ENCODE measurements at places on chromosomes 4 and X.

- DNase-seq: no peak
Observed at GRCh38 chr4:156800463-156800862, 171.1 kb downstream of the PDGFC start.

- no peak for DNase-seq
Observed at GRCh38 chr4:89727238-89727637, 109.7 kb downstream of the SNCA start.

DNA sequence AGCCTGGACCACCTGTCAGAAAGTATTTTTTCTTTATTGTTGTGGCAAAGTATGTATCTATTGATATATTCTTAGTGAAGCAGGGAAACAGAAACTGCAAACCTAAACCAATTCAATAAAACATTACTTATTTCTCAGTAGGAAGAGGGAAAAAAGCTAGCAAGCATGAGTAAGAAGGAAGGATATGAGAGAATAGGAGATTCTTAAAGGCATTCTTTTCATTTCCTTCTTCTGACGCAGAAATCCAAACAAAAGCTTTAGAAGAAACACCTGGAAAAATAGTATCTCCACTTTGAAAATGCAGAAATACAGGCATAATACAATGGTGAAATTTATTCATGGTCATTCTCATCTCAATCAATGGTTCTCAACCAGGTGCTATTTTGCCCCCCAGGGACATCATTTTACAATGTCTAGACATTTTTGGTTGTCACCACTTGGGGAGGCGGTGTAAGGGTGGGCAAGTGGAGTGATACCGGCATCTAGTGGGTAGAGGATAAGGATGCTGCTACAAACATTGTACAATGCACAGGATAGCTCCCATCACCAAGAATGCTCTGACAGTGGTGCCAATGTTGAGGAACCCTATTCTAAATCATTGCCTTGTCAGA, 21.7 kb upstream of the ATXN3L start:
- DNase-seq: no peak

DNA sequence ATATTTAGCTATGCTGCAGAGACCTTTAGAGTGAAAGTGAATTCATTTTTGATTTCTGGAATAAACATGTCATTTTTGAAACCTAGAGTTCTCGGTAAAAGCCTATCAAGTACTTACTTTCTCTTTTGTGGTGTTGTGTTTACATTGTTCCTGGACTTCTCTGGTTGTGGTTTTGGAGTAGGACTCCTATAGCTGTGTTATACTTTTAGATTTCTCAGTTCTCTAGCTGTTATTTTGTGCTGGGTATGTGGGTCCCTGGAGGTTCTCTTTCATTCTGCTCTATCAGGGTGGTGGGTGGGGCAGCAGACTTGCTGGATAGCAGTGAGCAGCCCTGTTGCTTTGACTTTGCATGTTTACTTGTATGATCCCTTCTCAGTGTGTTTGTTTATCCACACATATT, 25.6 kb upstream of the MSMO1 start:
- DNase-seq: no peak

GRCh38 chr4:130559268-130559667, 1463.3 kb downstream of the C4orf33 start:
- DNase-seq: no peak

DNA sequence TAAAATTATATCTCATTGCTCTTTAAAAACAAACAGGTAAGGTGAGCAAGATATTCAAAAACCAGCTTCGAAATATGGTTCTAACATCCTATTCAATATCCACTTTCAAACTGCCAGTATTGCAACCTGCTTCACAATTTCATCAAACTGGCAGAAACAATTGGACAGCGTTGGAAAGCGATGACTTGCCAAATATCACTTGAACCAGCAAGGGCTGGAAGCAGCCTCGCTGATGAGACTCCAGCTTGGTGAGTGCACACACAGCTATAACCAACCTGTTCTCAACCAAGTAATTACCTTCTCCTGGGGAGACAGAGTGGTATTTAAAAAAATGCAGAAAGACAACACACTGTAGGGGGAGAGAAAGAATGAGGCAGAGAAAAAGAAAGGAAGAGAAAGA, 155.8 kb upstream of the RAI2 start:
- DNase-seq: no peak

DNA sequence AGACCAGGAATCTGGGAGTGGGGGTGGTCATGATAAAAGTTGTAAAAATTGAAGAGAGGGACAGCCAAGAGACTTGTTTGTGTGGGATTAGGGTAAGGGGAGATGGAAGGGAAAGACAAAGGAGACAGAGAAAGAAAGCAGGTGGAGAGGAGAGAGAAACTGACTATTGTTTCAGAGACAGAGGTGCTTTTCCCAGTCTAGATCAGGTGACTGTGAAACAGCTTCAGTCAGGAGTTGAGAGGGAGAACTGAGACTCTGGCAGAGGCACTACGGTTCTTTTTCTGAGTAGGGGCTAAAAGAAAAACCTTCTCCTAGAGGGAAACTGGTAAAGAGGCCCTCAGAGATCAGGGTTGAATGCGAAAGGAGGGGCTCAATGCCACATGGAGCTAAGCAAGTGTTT, 106.4 kb downstream of the KDR start:
- DNase-seq: no peak

DNA sequence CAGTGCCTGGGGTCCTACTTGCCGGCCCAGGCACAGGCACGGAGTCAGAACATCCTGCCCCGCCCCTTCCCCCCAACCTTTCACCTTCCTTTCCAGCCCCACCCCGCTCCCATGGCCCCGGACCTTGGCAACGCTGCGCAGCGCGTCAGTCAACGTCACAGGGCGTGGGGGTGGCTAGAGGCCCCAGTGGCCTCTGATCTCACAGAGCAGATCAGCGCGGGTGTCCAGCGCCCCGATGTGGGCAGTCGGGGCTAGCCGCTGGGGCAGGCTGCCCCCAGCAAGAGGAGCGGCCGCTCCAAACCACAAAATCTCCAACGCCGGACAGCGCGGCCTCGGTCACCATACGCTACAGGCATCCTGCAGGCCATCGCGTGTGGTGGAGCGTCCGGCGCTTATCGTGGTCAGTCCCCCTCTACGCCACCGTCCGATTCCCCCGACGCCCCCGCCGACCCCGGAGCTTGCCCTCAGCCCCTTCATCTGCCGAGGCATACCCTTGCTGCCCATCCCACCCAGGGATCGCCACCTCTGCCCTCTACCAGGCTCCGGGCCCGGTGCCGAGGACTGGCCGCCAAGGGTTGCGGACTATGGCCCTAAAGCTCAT, 69.6 kb upstream of the APOOL start:
- no peak for DNase-seq

GRCh38 chr4:177292171-177292570, 17.5 kb upstream of the NEIL3 start:
- DNase-seq: no peak

DNA sequence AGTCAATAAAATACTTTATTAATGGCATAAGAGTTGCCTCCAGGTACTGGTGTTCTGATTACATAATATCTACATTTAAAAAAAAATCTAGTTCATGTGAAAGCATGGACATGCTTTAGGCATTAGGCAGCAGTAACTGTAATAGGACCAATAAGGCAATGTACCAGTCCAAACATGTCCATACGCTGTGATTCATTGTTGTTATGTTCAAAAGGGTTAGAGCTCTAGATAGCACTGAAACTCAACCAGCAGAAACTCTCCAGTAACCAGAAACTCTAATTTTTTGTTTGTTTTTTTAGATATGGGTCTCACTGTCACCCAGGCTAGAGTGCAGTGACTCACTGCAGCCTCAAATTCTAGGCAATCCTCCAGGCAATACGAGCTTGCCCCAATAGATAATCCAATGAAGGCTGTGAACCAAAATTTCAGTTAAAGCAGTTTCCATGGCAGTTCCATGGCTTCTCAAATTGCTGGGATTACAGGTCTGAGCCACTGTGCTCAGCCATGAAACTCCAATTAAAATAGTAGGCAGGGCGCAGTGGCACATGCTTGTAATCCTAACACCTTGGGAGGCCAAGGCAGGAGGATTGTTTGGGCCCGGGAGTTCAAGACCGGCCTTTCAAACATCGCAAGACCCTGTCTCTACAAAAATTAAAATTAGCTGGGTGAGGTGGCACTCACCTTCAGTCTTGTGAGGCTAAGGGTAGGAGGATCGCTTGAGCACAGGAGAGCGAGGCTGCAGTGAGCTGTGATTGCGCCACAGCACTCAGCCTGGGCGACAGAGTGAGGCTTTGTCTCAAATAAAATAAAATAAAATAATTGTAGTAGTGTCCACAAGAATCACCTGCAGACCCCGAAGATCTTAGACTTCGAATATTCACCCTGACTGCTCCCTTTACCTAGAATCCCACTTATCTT, 36.3 kb downstream of the MGARP start:
- no peak for DNase-seq

DNA sequence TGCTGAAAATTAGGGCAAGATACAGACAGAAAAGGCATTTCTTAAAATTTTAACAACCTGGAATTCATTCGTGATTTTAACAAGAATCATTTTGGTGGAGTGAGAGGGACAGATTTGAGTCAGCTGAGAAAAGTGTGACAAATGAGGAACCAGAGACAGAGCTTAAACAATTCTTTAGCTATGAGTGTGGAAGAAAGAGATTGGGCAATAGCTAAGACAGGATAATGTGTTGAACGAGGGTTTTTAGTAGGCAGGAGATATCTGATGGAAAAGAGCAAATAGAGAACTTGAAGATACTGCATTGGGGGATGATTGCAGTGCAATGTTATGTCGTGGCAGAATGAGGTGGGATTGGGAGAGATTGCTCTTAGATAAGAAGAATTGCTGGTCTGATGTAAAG, 164.2 kb upstream of the SPRY1 start:
- DNase-seq: no peak

- DNase-seq: peak; percentile 13
Observed at GRCh38 chr4:170682558-170683294, 593.0 kb upstream of the AADAT start.

DNA sequence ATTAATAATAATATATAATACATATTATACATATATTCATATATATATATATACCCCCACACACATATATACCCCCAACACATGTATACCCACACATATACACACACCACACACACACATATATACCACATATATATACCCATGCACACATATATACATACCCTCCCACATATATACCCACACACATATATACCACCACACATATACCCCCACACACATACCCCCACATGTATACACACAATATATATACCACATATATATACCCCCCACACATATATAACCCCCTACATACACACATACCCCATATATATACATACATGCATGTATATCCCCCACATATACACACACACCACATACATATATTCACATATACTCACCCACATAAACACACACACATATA, 52.0 kb downstream of the NSG1 start:
- no peak for DNase-seq

DNA sequence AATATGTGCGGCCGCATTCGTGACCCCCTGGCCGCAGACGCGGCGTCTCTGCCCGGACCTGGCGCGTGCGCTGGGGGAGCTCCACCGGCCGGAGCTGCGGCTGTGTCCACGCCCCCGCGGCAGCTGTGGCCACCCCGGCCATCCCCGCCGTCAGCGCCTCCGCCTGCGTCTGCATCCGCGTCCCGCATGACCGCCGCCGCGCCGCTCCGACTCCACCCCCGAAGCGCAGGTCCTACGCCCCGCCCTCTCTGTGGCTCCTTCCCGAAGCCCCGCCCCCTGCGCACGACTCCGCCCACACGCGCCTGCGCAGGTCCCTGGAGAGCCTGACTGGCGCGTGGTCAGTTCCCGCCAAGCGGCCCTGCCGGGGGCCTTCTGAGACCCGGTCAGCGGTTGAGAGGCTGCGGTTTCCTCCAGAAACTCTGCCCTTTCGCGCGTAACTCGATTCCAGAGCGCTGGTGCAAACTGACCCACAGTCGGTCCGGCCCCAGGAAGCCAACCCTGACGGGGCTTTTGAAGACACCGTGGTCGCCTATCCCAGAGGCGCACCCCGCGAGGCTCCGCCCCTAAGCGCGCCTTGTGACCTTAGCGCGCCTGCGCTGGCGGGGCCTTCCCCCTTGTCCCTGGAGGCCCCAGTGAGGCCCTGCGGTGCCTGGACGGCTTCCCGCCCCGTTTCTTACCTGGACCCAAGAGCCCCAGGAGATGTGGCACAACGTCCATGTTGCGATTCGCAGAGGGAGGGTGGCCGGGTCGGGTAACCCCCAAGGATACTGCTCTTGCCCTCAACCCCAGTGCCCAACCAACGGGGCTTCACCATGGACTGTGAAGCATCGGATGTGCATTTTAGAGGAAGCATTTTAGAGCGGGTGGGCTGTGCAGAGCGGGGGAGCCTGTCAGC, at the start of gene LAGE3:
LAGE3 (minus strand) TSS at position 554 of the 895 bp plus-strand sequence; CDS start at position 188, 366 bp downstream.
- DNase-seq: peak; percentile 60

DNA sequence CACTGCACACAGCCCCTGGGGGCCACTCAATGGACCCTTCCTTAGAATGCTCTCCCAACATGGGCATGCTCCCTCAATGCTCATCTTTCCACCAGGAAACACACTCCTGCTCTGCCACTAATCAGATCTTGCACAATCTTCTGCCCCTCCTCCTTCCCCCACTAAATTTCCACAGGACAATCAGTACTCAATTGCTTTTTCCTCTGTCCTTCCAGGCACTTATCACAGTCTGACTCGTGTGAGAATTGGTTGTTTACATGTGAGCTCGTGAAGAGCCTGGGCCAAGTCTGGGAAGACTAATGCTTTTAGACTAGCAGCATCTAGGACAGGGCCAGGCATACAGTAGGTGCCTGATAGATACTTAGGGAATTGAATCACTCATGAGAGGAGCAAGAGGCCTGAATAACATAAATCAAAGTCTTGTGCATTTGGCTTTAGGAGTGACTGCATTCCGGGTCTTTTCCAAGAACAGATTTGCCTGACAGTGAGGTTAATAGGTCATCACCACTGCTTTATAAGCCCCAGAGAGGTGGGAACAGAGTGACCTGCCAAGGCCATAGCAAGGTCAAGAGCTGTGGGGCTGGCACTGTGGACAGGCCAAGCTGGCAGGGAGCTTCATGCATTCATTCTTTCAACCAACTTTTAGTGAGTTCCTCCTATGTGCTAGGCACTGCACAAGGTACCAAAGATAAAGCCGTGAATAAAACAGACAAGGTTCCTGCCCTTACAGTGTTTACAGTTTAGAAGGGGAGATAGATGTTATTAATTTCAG, 55.0 kb downstream of the PRPS1 start:
- no peak for DNase-seq

DNA sequence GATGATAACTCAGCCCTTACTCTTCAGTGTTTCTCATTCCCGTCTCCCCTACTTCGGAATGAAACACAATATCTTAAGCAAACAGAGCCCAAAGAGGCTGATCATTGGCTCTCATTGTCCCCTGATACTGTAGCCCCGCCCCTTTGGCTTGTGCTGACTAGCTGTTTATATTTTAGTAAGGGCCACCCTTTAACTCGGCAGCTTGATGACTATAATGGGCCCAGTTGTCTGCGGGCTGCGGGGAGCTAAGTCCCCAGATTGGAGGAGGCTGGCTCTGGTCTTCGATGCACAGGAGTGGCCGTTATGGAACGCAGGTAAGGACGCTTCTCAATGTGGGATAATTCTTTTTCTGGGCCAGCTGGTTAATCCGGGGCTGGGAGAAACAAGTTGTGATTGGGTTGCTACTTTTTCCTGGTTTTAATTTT, at the start of gene TRIM2:
TRIM2 (plus strand) TSS at position 197 of the 425 bp plus-strand sequence; CDS start at position 285, 88 bp downstream.
- DNase-seq: no peak

- DNase-seq: no peak
Observed at GRCh38 chrX:98114021-98114420, 1230.3 kb downstream of the RPA4 start.
